Stomach (tissue), 19 donors: ENCODE measurements at places on chromosomes 2 and 18. TPM values are rescaled to one million over a fixed set of nuclear protein-coding genes. Genes with fewer than 3 reads are reported as not detected.
A peak's percentile ranks its signal among the peaks of the same experiment; 100 is the strongest.

The COPS8 gene
- total RNA-seq, result 24.1 TPM

The NYAP2 gene
- total RNA-seq, result not detected

The POTEJ gene
- 0.92 TPM for total RNA-seq

The CLIP4 gene
- total RNA-seq, result 9.6 TPM

The FIGN gene
- total RNA-seq, result 4.1 TPM

- H3K27ac ChIP-seq, result no peak overlapping the region
- no peaks in the 10 kb centered on the region for H3K27me3 ChIP-seq
- H3K4me3 ChIP-seq, result no peak overlapping the region
Observed at GRCh38 chr18:21914739-21915319, 174.2 kb downstream of the MIB1 start.

- no peak overlapping the region for H3K4me3 ChIP-seq
- H3K27ac ChIP-seq, result no peak overlapping the region
- no peak for DNase-seq
- H3K4me1 ChIP-seq, result peaks cover 4% of the 10 kb centered on the region
Observed at GRCh38 chr2:176074919-176075425, 8.8 kb downstream of the EVX2 start.

DNA sequence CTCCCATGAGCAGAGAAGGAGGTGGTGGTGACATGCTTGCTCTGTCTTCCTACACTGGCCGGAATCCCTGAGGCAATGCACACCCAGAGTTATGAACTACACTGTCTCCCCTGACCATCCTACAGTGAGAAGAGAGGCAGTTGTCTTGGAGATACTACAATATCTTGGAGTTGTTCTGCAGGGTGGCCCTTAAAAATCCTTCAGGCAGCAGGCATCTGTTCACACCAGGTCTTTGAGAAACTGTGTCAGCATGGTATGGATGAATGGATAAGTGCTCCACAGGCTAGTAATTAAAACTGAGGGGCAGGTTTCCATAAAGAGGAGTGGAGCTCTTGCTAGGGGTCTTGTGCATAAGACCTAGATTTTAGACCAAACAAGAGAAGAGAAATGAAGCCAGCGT is 223.7 kb upstream of the COPS8 start:
- H3K4me1 ChIP-seq, result no peaks in the 10 kb centered on the region
- H3K27me3 ChIP-seq, result no peaks in the 10 kb centered on the region
- no peak overlapping the region for H3K4me3 ChIP-seq
- DNase-seq, result no peak
- H3K27ac ChIP-seq, result no peak overlapping the region
- H3K36me3 ChIP-seq, result no peaks in the 10 kb centered on the region

GRCh38 chr2:64359171-64359891 is 94.6 kb upstream of the LGALSL start:
- H3K4me1 ChIP-seq, result peaks cover 13% of the 10 kb centered on the region
- H3K27me3 ChIP-seq, result no peaks in the 10 kb centered on the region
- H3K36me3 ChIP-seq, result no peaks in the 10 kb centered on the region
- H3K4me3 ChIP-seq, result no peak overlapping the region
- DNase-seq, result no peak

- no peaks in the 10 kb centered on the region for H3K36me3 ChIP-seq
- H3K4me3 ChIP-seq, result peak overlapping the region; percentile 52
- H3K27ac ChIP-seq, result peak overlapping the region; percentile 16
- DNase-seq, result no peak
- no peaks in the 10 kb centered on the region for H3K4me1 ChIP-seq
Observed at GRCh38 chr18:55780586-55781071, 192.6 kb upstream of the TCF4 start.

DNA sequence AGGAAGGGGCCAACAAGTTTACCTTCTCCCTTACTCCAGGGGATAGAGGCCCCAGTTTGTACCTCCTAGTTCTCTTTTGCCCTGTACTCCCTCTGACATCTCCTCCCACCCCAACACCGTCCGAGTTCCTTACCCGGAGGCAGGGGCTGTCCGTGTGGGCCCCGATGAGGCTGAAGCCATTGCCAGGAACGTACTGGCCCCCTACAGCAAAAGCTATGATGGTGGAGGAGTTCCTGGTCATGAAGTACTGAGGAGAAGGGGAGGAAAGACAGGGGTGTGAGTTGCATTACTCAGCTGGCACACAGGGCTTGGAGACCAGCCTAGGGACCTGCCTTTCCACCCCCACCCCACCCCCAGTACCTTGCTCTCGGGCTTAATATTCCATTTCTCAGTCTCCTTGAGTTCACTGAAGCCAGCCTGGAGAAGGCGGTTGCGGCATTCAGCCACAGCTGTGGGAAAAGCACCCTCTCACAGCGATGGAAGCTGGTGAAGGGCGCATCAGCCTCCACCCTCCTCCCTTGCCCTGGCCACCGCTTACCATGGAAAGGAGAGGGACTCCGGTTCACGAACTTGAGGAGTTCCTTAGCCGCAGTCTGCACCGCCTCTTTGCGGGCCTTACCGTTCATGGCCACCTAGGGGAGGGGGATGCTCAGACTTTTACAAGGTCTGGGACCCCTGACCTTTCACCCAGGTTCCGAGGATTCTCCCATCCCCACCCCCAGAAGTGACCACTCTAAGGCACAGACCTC is 1.0 kb downstream of the DNPEP start:
- peak overlapping the region; percentile 96 for H3K27ac ChIP-seq
- peak overlapping the region; percentile 88 for H3K4me3 ChIP-seq
- H3K4me1 ChIP-seq, result peaks cover 27% of the 10 kb centered on the region
- H3K27me3 ChIP-seq, result no peaks in the 10 kb centered on the region
- peaks cover 49% of the 10 kb centered on the region for H3K36me3 ChIP-seq
- DNase-seq, result no peak

DNA sequence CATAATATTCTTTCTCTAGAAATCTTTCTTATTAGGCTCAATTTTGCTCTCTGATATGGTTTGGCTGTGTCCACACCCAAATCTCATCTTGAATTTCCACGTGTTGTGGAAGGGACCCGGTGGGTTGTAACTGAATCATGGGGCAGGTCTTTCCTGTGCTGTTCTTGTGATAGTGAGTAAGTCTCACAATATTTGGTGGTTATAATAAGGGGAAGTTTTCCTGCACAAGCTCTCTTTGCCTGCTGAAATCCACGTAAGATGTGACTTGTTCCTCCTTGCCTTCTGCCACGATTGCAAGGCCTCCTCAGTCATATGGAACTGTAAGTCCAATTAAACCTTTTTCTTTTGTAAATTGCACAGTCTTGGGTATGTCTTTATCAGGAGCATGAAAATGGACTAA is 73.8 kb downstream of the CAVIN2 start:
- no peaks in the 10 kb centered on the region for H3K36me3 ChIP-seq
- DNase-seq, result no peak
- no peaks in the 10 kb centered on the region for H3K4me1 ChIP-seq
- H3K27me3 ChIP-seq, result no peaks in the 10 kb centered on the region
- H3K27ac ChIP-seq, result no peak overlapping the region

GRCh38 chr2:54768772-54769428 is 45.4 kb downstream of the EML6 start:
- H3K36me3 ChIP-seq, result no peaks in the 10 kb centered on the region
- H3K4me3 ChIP-seq, result no peak overlapping the region
- H3K27me3 ChIP-seq, result no peaks in the 10 kb centered on the region
- DNase-seq, result no peak
- no peak overlapping the region for H3K27ac ChIP-seq
- no peaks in the 10 kb centered on the region for H3K4me1 ChIP-seq

DNA sequence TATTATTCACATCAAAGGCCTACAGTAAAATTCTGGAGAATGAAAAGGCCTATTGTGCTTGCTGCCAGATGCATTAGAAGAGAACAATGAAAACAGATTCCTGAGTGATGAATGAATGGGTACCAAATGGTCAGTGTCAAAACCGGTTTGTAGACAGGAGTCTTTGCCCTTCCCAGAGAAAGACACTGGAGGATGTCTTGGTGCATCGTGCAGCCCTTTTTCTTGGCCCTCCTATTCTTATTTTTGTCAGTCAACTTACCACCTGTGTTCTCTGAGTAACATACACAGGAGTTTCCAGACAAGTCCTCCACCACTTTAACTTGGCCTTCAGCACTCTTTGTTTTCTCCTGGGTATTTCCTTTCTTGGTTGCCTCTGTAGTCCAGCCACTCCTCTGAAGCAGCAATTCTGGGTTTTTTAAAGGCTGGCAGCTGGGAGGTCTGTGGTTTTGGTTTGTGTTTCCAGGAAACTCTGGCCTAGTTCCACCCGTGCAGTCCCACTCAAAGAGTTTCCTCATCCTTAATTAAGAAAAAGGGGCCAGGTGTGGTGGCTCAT is 29.4 kb downstream of the PSTPIP2 start:
- H3K4me3 ChIP-seq, result no peak overlapping the region
- no peaks in the 10 kb centered on the region for H3K27me3 ChIP-seq
- no peaks in the 10 kb centered on the region for H3K4me1 ChIP-seq
- no peak for DNase-seq

DNA sequence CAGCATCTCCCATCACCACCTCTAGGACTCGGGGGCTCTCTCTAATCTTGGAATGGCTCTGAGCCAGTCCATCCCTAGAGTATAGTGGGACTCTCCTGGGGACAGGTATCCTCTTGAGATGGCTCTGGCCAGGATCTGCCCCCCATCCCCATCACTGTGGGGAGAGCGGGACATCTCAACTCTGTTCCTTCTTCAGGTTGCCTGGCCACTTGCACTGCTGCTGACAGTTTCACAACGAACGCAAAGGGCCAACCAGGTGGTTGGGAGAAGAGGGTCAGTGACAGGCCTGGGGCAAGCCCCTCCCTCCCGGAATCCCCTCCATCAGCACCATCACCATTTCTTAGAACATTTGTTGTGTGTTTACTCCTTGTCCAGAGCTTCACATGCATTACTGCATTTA is 62.6 kb downstream of the CIB4 start:
- no peaks in the 10 kb centered on the region for H3K4me1 ChIP-seq
- no peak for DNase-seq
- no peaks in the 10 kb centered on the region for H3K27me3 ChIP-seq

- no peaks in the 10 kb centered on the region for H3K27me3 ChIP-seq
- H3K4me1 ChIP-seq, result no peaks in the 10 kb centered on the region
- no peak overlapping the region for H3K4me3 ChIP-seq
- no peak for DNase-seq
- no peak overlapping the region for H3K27ac ChIP-seq
Observed at GRCh38 chr2:51903728-51904127, 871.8 kb upstream of the NRXN1 start.

DNA sequence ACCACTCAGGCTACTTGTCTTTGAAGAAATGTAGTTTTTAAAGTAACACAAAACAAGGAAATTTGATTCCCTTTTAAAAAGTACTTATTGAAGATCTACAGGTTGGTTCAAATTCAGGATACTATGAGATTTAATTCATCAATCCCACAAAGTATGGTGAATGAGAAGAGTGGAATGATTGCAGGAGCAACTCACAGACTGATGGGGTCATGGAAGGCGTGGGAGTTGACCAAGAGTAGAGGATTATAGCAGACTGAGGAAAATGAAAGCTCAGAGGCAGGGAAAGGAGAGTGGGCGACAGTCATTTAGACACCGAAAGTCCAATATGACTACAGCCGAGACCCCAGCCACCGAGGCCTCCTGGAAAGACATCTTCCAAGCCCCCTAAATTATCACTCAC is 12.5 kb upstream of the DAPL1 start:
- DNase-seq, result no peak
- H3K36me3 ChIP-seq, result no peaks in the 10 kb centered on the region
- H3K27ac ChIP-seq, result no peak overlapping the region
- no peaks in the 10 kb centered on the region for H3K4me1 ChIP-seq

GRCh38 chr2:209973328-209973727 is 29.1 kb upstream of the RPE start:
- H3K27me3 ChIP-seq, result no peaks in the 10 kb centered on the region
- H3K27ac ChIP-seq, result no peak overlapping the region
- no peak overlapping the region for H3K4me3 ChIP-seq

DNA sequence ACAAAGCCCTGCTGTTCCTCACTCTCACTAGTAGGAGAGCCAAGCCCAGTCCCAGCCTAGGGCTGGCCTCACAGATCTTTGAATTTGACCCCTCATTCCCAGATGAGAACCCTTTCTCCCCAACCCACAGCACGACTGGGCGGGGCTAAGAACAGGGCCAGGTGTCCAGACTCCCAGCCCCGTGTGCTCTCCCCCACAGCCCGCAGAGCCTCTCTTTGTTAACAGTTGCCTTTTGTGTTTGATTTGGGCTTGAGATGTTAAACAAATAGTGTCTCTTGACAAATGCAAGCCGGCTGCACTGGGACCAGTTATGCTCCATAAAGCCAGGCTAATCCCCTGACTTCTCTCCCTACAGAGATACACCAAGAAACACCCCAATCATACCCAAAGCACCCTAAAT is 4.7 kb upstream of the KCNK3 start:
- peaks cover 14% of the 10 kb centered on the region for H3K4me1 ChIP-seq
- H3K4me3 ChIP-seq, result no peak overlapping the region
- H3K36me3 ChIP-seq, result no peaks in the 10 kb centered on the region
- peaks cover 11% of the 10 kb centered on the region for H3K27me3 ChIP-seq
- DNase-seq, result no peak

DNA sequence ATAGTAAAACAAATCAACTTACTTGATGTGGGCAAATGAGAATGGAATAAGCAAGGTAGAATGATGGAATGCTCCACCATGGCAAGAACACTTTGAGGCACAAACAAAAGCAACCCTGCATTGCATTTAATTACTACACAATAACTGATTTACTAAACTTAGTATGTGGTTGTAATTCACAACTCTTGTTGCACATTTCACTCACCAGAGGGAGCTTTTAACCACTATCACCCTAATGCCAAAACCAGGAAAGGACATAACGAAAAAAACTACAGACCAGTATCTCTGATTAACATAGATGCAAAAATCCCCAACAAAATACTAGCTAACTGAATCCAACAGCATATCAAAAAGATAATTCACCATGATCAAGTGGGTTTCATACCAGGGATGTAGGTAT is 659.8 kb downstream of the CPS1 start:
- no peak overlapping the region for H3K27ac ChIP-seq
- H3K27me3 ChIP-seq, result no peaks in the 10 kb centered on the region
- H3K4me1 ChIP-seq, result no peaks in the 10 kb centered on the region

DNA sequence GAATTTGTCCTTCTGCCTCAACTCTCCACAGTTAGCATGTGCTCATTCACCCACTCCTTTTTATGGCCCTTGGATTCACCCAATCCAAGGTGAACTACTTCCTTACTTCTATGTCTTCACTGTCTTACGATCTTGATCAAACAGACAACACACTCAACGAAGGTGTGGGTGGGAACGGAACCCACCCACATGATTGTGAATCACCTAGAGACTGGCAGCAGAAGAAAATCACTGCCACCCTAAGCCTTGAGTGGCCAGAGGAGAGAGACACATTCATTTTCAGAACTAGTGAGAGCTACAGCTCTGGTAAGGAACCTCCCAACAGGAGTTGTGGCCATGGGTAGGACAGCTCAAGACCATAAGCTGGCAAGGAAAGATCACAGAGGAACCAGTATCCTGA is 194.3 kb downstream of the PLCL1 start:
- H3K27me3 ChIP-seq, result no peaks in the 10 kb centered on the region
- no peaks in the 10 kb centered on the region for H3K4me1 ChIP-seq
- H3K4me3 ChIP-seq, result no peak overlapping the region
- no peaks in the 10 kb centered on the region for H3K36me3 ChIP-seq
- no peak overlapping the region for H3K27ac ChIP-seq
- no peak for DNase-seq

- no peak for DNase-seq
- no peaks in the 10 kb centered on the region for H3K27me3 ChIP-seq
Observed at GRCh38 chr2:199955007-199955338, 318 bp downstream of the TYW5 start.
